ENCODE measurements at places on chromosomes 3 and 15.
A peak's percentile ranks its signal among the peaks of the same experiment; 100 is the strongest.

GRCh38 chr3:191985691-191986090 lies 524.7 kb downstream of the PYDC2 start:
- DNase-seq = no peak

- DNase-seq = peak; percentile 79
These were observed 5.1 kb upstream of the SEMA7A start for GRCh38 chr15:74438721-74439316.

DNA sequence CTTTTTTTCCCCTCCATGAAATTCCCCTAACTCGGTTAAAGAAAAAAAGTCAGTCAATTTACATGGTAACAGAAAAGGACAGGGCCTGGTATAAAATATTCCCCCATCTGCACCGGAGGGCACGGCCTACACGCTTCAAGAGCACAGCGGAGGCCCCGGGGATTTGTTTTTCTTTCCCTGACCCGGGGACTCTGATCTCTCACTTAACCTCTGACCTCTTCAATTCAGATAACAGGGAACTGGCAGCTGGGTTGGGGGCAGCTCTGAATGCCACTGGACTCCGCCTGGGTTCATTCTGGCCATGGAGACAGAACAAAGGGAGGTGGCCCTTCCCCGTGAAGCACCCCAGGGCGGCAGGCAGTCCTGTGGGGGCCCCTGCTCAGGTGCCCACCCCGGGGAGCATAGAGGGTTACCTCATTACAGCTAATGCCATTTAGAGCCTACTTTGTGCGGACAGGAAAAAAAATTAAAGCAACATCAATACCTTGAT lies 257.5 kb downstream of the SHQ1 start:
- DNase-seq = no peak

DNA sequence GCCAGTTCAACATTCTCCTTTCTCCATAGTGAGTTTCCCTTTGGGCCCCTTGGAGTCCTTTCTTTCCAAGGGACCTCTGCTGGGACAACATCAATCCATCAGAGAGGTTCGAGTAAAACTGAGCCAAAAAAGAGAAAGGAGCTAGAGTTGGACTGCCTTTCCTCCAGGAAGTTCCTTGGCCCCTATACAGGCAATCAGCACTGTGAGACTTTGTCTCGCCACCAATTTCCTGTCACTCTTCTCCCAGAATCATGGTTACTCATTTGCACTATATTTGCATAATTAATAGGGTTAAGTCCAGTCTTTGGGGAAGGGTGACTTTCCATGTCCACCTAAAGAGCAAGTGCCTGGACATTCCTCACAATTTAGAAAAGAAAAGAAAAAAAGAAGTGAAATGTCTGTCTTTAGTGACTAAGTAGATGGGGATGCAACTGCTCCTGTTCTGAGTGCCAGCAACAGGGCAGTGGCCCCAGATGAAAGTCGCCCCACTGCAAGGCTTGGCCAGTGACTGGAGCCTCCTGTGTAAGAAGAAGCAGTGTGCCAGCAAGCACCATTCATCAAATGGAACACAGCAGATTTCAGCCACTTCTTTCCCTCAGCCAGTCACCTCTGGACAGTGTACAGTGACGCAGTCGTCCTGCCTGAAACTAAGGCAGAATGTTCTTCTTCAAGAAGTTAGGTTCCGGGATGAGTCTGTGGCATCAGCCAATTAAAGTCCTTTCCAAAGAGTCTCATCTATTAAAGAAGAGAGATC lies 91.6 kb downstream of the FSIP1 start:
- DNase-seq = peak; percentile 28

DNA sequence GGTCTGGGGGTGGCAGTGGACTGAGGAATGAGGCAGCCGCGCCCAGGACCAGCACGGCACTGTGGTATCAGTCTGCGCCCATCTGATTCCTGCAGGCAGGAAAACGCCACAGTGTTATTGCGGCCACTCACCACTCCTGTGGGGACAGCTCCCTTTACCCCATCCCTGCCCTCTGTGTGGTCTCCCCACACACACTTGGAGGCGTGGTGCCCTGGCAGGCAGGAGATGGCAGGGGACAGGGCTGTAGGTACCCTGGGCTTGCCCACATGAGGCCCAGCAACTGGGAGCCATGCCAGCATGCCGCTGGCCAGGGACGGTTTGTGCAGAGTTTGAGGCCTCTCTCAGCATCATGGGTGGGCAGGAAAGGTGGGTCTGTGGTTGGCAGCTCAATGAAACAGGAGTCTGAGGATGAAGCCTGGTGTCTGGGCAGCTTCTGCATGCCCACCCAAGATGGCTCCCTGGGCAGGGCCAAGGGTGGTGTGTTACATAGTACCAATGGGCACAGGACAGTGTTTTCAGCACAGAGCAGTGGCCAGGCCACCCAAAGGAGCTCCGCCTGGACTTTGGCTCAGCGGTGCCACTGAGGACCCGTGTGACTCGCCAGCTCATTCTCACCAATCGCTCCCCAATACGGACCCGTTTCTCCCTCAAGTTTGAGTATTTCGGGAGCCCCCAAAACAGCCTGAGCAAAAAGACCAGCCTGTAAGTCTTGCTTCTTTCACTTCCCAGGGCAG lies 27.2 kb downstream of the ACAA1 start:
- DNase-seq = no peak

DNA sequence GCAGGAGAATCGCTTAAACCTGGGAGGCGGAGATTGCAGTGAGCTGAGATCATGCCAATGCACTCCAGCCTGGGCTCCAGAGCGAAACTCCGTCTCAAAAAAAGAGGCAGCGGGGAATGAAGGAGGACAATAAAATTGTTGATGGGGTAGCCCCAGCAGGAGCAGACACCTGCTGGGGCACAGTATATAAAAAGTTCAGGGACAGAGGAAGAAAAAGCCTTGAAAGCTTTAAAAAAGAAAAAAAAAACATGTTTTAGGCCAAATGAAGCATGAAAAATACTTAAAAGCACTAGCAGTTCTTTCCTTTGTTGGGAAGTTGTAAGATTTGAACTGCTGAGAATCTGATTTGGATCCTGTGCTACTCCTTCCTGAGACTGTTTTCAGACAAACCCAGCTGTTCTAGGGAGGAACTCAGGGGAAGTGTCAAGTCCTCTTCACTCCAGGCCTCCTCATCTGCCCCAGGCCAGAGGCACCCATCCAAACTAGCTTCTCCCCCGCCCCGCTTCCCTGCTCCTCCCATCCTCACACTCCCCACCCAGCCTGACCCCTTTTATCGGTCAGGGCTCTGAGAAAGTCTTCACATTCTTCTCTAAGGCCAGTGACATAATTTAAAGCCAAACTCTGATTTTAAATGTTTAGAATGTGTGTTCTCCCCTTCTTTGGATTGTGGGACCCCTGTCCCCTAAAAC lies 4.9 kb downstream of the IL17RD start:
- no peak for DNase-seq

GRCh38 chr3:15451216-15452113 lies 24.1 kb downstream of the EAF1 start:
- no peak for DNase-seq

DNA sequence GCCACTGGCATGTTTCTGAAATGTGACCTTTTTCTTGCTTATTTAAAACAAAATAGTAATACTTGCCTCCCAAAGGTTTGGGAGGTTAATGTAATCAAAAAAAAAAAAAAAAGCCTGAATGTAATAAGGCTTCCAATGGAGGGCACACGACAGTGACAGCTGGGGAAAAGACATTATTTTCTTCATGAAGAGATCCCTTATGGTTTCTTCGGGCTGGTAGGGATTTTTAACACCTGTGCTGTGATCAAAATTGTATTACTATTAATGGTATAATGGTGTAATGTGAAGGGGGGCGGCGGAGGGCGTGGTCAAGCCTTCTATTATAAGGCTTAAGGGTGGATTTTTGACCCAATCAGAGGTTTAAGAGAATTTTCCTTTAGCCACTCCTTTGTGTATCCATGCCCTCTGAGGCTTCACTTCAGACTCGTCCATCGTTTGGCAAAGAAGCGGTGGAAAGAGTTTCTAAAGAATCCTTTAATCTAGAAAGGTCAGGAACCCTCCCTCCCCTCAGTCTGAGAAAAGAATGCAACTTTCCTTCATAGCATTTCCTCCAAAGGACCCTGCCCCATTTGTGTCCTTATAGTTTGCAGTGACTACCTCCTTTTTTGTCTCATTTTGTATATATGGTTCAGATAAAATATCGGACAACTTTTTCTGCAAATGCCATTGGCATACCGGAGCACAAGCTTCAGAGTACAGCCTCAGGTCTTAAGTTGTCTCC lies 89.5 kb upstream of the CHD2 start:
- peak; percentile 81 for DNase-seq

DNA sequence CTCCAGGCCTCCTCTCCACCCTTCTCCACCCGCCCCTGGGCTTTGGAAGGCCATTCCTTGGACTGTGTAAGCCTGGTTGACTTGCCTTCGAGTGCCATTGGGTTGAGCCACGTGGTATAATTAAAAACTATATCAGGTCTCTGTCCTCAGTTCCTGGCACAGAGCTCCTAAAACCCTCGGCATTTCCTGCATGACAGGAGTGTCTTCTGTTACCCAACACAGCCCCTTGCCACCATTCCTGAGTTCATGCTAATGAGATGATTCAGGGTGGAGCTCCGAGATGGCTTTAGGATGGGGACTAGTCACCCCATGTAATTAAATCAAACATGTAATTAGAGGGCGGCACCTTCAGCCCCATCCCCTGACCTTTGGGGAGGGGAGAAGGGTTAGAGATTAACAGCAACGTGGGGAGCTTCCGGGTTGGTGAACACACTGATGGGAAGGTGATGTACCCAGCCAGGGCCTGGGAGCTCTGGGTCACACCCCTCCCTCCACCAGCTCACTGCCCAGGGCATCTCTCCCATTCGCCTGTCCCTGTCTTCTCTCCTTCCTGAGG lies 256.4 kb downstream of the FAM43A start:
- peak; percentile 31 for DNase-seq

DNA sequence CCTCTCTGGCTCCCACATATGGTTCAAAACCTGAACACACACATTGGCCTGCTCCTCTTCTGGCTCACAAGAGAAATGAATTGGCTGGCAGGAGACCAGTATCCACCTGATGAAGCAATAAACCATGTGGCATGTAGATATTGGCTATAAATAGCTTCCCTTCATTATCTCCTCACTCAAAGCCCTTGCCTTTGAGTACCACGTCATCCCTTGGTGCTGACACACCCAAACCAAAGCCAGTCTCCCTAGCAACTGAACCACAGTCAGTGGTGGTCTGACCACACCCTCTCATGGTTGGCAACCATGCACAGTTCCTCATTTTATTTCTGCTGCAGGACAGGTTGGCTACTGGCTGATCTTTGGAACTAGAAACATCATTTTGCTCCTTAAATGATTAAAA lies 98.8 kb downstream of the ZNF621 start:
- DNase-seq = peak; percentile 5

DNA sequence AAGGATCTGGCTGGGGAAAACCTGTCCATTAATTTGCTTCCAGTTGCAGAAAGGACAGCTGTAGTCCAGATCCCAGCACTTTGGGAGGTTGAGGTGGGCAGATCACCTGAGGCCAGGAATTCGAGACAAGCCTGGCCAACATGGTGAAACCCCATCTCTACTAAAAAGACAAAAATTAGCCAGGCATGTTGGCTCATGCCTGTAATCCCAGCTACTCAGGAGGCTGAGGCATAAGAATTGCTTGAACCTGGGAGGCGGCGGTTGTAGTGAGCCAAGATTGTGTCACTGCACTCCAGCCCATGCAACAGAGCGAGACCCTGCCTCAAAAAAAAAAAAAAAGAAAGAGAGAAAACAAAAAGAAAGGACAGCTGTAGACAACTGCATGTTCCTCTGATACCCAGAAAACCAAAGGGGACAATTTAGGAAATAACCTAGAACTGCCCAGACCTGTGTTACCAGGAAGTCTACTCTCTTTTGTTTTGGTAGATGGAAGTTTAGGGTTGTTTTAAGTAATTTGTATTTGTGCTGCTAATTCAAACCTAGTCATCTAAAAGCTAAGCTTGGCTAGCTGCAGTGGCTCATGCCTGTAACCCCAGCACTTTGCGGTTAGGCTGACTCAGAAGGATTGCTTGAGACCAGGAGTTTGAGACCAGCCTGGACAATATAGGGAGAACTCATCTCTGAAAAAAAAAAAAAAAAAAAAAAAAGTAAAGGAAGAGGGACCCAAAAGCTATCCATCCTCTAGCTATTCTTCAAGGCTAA lies 22.7 kb downstream of the EXD1 start:
- DNase-seq = peak; percentile 48

- DNase-seq = no peak
These were observed 16.8 kb downstream of the IGDCC4 start for GRCh38 chr15:65405791-65406423.

DNA sequence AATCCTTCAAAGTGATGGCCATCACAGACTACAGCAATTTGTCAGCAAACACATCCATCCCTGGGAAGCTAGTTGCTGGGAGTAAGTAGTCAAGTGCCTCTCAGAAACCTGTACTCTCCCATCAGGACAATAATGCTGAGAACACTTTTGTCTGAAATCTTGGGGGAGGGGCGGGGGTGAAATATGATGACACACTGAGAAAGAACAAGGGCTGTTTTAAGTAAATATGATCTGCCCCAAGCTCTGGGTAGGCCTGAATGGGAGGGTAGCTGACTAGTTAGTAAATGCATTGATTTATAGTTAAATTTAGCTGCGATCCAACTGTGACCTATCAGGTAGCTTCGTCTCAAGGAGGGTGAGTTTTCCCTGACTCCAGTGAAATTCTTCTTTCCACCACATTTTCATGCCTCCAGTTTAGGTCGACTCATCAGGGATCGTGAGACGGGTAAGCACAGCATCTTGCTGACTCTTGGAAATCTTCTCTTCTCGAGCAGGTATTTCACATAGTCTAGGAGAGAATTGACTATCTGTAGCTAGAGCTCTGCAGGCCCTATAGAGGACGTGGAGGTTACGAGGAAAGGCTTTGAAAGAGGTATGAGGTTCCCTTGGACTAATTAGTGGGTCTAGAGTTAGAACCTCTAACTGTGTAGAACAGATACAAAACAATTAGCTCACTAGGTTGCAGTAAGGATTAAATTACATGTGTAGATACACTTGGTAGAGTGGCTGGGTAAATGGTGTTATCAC lies 213.4 kb upstream of the SLC2A2 start:
- DNase-seq = no peak

DNA sequence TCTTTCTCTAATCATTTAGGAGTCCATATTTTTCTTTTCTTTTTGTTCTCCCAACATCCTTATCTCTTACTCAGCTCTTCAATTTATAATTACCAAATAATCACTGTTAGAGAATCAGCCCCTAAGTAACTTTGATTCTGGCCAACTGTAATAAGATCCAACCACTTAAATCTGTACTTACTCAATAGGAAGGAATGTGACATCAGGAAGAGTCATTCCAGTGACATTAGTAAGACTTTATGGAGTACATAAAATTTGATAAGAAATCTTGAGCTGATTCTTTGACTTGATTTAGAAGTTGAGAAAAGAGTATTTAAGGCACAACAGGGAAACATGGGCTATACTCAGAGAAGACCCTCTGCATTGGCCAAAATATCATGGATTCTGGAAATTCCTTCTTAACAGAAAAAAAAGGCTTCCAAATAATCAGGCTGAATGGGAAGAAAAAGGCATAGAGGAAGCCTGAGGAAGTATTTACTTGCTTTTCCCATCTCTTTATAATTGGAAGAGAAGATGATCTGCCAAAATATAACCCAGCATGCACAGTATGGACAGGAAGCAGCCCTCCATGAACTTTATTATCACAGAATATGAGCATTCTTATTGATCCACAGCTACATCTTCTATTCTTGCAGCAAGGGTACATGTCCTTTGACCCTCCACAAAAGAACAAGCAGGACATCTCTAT lies 289.7 kb upstream of the TPRG1 start:
- DNase-seq = peak; percentile 94

GRCh38 chr3:82208002-82208710 lies 446.7 kb upstream of the GBE1 start:
- DNase-seq = no peak
